ENCODE measurements at places on chromosomes 2 and 18.

- H3K4me1 ChIP-seq, result no peaks in the 10 kb centered on the region
- no peak overlapping the region for H3K4me3 ChIP-seq
- H3K36me3 ChIP-seq, result no peaks in the 10 kb centered on the region
- peaks cover 10% of the 10 kb centered on the region for H3K27me3 ChIP-seq
- no peak for DNase-seq
Observed at GRCh38 chr2:172726172-172726735, 9.4 kb upstream of the RAPGEF4 start.

DNA sequence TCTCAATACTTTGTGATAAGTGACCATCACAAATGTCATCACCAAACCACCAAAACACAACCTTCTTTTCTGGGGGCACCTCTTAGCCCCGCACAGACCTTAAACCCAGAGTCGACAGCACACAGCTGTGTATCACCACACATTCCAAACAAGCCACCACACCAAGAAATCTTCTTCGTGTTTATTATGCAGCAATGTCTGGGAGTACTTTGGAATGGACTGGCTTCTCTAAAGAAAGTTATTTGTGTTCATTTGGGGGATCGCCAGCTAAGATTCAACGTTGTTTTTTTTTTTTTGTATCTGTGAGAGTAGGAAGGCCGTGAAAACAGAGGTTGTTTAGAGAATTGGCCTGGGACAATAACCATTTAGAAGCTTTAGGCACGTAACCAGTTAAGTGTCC lies 1.1 kb upstream of the MTA3 start:
- H3K4me3 ChIP-seq, result peak overlapping the region; percentile 66
- DNase-seq, result no peak
- H3K27me3 ChIP-seq, result no peaks in the 10 kb centered on the region
- H3K36me3 ChIP-seq, result peaks cover 6% of the 10 kb centered on the region
- peaks cover 32% of the 10 kb centered on the region for H3K4me1 ChIP-seq

DNA sequence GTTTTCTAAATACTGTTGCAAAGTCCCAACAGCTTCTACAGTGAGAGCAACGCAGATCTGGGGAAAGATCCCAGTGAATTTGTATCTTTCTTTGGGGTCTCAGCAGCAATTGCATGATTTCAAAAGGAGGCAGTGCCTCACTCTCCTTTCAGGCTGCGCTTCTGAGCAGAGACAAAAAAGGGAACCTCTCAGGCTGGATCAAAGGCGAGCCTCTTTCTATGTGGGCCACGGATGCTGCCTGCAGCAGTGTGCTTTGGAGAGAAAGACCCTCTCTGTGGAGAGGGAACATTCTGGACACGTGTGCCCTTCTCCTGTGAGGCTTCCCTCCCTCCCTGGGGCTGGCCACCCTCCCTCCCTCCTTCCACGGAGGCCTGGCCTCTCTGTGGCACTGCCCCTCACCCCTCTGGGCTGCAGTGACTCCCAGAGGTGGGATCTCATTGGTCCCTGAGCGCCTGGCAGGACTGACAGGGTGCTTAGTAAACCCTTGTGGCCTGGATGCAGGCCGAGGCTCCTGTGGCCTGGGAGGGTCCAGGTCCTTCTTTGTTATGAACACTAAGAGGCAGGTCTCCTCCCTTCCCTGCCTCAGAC lies 21.6 kb upstream of the PDIA6 start:
- no peak for DNase-seq
- H3K4me3 ChIP-seq, result no peak overlapping the region
- H3K36me3 ChIP-seq, result no peaks in the 10 kb centered on the region
- peaks cover 23% of the 10 kb centered on the region for H3K27me3 ChIP-seq

DNA sequence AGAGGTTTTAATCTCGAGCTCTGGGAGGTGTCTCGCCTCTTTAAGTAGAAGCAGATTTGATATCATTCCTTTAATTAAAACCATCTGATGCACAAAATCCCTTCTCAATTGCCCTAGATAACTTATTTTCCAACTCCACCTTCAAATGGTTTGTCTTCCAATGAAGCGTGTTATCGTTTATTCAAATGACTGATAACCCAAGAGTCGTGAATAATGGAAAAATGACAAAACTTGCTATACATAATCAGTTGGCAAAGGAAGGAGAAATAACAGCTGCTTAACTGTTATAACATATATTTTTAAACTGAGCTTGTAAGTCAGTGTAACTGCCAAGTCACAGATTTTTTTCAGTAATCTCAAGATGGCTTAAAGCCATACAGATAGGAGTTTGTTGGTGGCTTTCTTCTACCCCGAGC lies 144.6 kb downstream of the QPCT start:
- no peaks in the 10 kb centered on the region for H3K36me3 ChIP-seq
- DNase-seq, result no peak
- H3K27me3 ChIP-seq, result no peaks in the 10 kb centered on the region
- H3K4me3 ChIP-seq, result no peak overlapping the region

- peak overlapping the region; percentile 30 for H3K4me3 ChIP-seq
- peak overlapping the region; percentile 76 for H3K27ac ChIP-seq
- H3K4me1 ChIP-seq, result peaks cover 41% of the 10 kb centered on the region
- DNase-seq, result peak; percentile 70
- no peaks in the 10 kb centered on the region for H3K27me3 ChIP-seq
- no peaks in the 10 kb centered on the region for H3K36me3 ChIP-seq
Observed at GRCh38 chr18:23071285-23071684, 64.0 kb upstream of the CABLES1 start.

DNA sequence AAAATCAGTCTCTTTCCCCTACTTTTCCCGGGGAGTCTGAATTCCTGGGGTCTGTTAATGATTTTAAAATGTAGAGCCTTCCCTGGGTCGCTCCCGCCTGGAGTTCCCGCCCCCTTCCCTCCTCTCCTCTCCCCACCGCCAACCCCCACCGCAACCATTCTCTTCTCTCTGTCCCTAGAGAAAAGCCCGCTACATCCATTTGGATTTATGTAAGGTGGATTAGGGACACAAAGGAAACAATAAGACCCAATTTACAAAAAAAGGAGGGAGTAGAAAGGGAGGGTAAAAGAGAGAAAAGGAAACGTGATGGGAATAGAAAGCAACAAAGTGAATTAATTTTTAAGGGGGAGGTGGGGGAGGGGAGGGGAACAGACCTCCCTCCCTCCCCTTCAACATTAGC lies 2.2 kb downstream of the EPHA4 start:
- no peak for DNase-seq
- no peak overlapping the region for H3K27ac ChIP-seq
- no peaks in the 10 kb centered on the region for H3K36me3 ChIP-seq
- peaks cover 30% of the 10 kb centered on the region for H3K4me1 ChIP-seq
- H3K4me3 ChIP-seq, result peak overlapping the region; percentile 72

GRCh38 chr2:118834901-118835745 lies 12.3 kb downstream of the EN1 start:
- DNase-seq, result peak; percentile 8
- peaks cover 92% of the 10 kb centered on the region for H3K27me3 ChIP-seq
- H3K4me1 ChIP-seq, result peaks cover 7% of the 10 kb centered on the region
- no peak overlapping the region for H3K27ac ChIP-seq
- H3K4me3 ChIP-seq, result no peak overlapping the region

DNA sequence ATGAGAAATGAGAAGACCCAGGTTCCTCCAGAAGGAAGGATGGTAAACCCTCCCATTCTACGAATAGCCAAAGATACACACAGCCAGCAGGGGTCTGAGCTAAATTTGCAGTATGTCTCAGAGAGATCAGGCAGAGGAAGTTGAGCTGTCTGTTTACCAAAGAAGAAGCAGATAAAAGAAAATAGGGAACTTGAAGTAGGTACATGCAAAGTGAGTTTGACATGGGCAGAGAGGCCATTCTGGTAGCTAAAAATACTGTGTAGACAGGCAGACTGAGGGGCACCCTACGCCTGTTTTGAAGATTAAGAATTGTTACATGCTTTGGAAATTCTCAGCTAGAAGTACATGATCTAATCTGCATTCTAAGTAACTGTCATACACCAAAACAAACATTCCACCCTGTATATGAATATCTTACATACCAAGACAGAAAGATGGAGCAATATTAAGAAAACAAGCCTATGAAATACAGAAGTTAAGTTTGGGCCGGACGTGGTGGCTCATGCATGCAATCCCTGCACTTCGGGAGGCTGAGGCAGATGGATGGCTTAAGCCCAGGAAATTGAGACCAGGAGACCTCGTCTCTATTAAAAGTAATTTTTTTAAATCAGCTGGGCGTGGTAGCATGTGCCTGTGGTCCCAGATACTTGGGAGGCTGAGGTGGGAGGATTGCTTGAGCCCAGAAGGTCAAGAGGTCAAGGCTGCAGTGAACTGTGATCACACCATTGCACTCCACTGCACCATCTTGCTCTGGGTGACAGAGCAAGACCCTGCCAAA lies 157.9 kb downstream of the ANKRD44 start:
- H3K4me1 ChIP-seq, result peaks cover 93% of the 10 kb centered on the region
- peak overlapping the region; percentile 51 for H3K4me3 ChIP-seq
- no peak for DNase-seq
- H3K27me3 ChIP-seq, result no peaks in the 10 kb centered on the region
- peak overlapping the region; percentile 73 for H3K27ac ChIP-seq

DNA sequence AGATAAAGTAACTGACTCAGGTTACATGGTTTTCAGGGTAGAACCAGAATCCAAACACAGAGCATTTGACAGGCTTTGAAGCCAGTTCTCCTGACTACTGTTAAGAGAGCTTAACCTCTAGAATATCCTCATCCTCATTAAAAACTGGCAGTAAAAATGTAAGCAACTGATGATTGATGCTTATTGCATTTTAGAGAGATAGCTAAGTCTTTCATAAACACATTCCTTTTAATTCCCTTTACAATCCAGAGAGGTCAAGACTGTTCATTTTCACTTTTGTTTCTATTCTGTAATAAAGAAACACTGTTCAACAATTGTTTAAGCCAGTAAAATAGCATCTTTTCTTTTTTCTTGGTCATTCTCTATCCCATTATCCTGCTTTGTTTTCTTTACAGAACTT lies 53.9 kb upstream of the RAB27B start:
- no peak overlapping the region for H3K27ac ChIP-seq
- no peak for DNase-seq
- no peaks in the 10 kb centered on the region for H3K27me3 ChIP-seq
- no peak overlapping the region for H3K4me3 ChIP-seq
- H3K4me1 ChIP-seq, result peaks cover 8% of the 10 kb centered on the region

GRCh38 chr2:64952511-64953482 lies 36.4 kb upstream of the SLC1A4 start:
- peaks cover 1% of the 10 kb centered on the region for H3K36me3 ChIP-seq
- H3K4me1 ChIP-seq, result peaks cover 1% of the 10 kb centered on the region
- H3K4me3 ChIP-seq, result no peak overlapping the region
- no peak for DNase-seq
- H3K27ac ChIP-seq, result no peak overlapping the region

DNA sequence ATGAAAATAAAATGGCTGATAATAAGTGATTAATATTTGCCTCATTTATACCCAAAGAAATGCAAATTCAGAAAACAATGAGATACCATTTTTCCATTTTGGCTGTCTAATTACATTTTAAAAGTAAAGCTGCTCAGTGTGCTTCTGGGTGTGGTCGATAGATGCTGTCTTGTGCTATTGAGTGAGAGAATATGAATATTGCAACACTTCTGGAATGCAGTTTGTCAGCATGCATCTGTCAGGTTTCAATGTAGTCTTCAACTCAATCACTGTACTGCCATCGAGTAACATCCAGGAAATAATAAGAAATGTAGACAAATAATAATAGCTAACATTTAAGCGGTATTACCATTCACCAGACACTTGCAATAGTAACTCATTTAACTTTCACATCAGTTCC lies 3.9 kb downstream of the IL18R1 start:
- no peaks in the 10 kb centered on the region for H3K27me3 ChIP-seq
- peaks cover 84% of the 10 kb centered on the region for H3K4me1 ChIP-seq
- peak overlapping the region; percentile 99 for H3K4me3 ChIP-seq
- H3K27ac ChIP-seq, result no peak overlapping the region
- no peak for DNase-seq

- H3K4me3 ChIP-seq, result peak overlapping the region; percentile 99
- peaks cover 61% of the 10 kb centered on the region for H3K4me1 ChIP-seq
- no peak for DNase-seq
- H3K27ac ChIP-seq, result peak overlapping the region; percentile 95
- H3K27me3 ChIP-seq, result no peaks in the 10 kb centered on the region
Observed at GRCh38 chr2:199955007-199955338, 318 bp downstream of the TYW5 start.

DNA sequence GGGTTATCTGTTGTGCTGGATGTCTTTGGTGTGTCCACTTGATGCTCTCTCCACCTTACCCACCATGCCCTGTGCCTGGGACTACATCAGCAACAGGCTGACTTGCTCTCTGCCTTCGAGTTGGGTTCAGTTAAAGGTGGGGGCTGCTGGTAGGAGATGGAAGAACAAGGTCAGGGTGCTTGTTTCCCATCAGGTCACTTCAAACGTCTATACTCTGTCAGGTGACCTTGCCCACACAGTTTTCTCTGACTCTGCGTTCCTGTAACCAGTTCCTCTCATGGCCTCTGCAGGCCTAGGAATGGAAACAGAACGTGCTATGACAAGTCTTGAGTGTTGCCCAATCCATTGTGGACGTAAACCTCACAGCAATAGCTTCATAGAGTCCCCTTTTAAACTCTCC lies 38.4 kb upstream of the PAPOLG start:
- no peaks in the 10 kb centered on the region for H3K27me3 ChIP-seq
- DNase-seq, result no peak
- H3K4me1 ChIP-seq, result peaks cover 10% of the 10 kb centered on the region
- no peak overlapping the region for H3K4me3 ChIP-seq

DNA sequence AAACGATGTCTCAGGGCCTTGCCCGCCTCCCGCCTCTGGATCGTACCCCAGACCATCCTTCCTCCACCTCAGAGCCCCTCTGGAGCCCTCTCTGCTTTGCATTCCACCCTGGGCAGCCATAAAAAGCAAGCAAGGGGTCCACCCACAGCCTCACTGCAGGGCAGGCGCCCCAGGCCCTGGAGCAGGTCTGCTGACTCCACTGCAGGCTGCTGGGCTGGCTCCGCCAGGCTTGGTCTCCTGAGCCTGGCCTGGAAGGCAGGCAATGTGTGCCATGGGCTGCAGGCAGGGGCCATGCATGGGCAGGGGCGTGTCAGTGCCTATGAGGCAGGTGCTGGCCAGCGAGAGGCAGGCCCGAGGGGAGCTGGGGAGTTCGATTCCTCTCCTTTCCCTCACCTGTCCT lies 186.0 kb downstream of the ANKRD30B start:
- no peaks in the 10 kb centered on the region for H3K36me3 ChIP-seq
- DNase-seq, result no peak
- no peak overlapping the region for H3K27ac ChIP-seq
- no peak overlapping the region for H3K4me3 ChIP-seq
- no peaks in the 10 kb centered on the region for H3K27me3 ChIP-seq

GRCh38 chr18:10562773-10563160 lies 36.9 kb downstream of the NAPG start:
- peaks cover 9% of the 10 kb centered on the region for H3K4me1 ChIP-seq
- H3K27ac ChIP-seq, result no peak overlapping the region
- no peak overlapping the region for H3K4me3 ChIP-seq
- no peaks in the 10 kb centered on the region for H3K36me3 ChIP-seq
- no peak for DNase-seq

GRCh38 chr2:275466-275865 lies 10.7 kb downstream of the ACP1 start:
- peaks cover 15% of the 10 kb centered on the region for H3K4me1 ChIP-seq
- DNase-seq, result no peak
- H3K27me3 ChIP-seq, result no peaks in the 10 kb centered on the region
- no peak overlapping the region for H3K27ac ChIP-seq
- H3K36me3 ChIP-seq, result peaks cover 63% of the 10 kb centered on the region
- no peak overlapping the region for H3K4me3 ChIP-seq
